ENCODE measurements at places on chromosomes 3 and 15.

DNA sequence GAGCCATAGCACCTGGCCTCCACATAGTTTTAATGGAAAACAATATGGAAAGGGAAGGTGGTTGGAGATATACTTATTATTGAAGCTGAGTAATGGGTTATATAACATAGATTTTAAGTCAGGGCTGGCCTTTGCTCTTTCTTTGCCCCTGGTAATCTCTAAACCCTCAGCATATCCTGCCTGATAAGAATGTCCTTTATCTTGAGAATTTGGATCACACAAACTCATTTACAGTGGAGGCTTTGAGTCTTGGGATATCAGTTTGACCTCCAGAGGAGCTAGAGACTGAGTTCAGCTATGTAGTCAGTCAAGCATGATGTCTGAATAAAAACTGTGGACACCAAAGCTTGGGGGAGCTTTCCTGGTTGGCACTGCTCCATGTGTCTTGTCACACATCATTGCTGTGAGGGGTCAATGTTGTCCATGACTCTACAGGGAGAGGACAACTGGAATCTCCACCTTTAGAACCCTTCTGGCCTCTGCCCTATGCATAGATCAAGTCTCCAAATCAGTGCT, 9.0 kb upstream of the C3orf33 start:
- DNase-seq: no peak

GRCh38 chr15:72197460-72198355, at the start of gene GRAMD2A:
GRAMD2A (minus strand) TSS chr15:72197787.
- DNase-seq: peak; percentile 45

DNA sequence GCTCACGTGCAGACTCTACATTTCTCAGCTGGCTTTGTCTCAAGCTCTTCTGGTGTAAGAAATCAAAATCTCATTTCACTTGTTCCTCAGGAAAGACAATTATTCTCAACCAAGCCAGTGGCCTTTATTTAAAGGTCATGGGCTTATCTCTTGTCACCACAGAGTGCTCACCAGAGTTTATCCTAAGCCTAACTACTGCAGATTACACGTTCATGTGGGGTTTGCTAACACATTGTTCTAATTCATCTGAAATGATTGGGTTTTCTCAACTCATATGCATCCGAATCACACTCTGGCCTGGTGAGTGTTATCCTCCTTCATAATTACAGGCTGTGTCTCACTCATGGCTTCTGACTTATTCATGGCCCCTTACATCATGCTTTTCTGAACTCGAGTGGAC, 83.3 kb upstream of the TSC22D2 start:
- no peak for DNase-seq

DNA sequence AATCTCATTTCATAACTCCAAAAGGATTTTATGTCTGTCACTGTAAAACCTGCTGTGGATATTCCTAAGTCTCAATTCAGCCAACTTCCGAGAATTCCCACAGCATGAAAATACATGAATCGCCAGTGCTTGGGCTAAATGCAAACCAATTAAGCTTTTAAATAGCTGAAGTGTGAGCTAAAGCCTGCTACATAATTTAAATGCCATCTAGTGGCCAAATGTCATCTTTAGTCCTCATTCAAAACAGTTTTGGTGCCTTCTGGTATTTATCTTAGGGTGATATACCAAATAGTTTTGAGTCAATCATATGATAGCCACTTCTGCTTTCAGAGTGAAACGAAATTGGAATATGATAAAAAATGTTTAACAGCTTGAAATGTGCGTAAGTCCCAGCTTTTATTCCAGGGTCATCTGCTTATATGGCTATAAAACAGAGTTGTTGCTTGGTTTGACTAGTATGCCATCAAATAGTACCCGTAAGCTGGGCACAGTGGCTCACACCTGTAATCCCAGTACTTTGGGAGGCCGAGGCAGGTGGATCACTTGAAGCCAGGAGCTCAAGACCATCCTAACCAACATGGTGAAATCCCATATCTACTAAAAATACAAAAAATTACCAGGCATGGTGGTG, 41.8 kb upstream of the CCNL1 start:
- no peak for DNase-seq

GRCh38 chr15:90529371-90530249, at the start of gene CRTC3:
CRTC3 (plus strand) TSS chr15:90529923; CDS start chr15:90530072, 149 bp downstream.
- DNase-seq: peak; percentile 75

- DNase-seq: no peak
These were observed 52.9 kb upstream of the ZDHHC23 start for GRCh38 chr3:113894927-113895326.

DNA sequence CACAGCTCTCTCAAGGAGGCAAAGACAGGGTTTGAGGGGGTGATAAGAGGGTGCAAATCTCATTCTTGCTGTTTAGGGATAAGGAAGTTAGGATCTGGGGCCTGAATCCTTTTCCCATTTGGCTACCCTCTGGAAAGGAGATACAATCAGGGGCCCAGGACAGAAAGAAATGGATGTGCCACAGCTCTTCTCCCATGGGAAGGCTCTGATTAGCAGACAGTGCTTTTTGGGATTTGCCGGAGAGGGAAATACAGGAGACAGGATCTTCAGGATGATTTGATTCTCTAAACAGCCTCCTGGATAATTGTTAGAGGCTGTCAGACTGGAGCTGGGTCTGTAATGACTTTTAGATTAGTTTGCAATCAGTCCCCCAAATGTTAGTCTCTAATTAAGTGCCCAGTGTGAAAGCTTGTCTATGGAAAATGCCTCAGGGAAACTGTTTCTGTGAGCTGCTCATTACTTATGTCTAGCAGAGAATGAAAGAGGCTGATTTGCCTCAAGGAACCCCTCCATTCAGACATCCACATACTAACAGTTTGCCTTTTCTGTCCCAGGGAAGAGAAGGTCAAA, 67.6 kb downstream of the COL6A5 start:
- DNase-seq: no peak

- no peak for DNase-seq
These were observed 52.0 kb downstream of the SNRK start for GRCh38 chr3:43338295-43338694.

DNA sequence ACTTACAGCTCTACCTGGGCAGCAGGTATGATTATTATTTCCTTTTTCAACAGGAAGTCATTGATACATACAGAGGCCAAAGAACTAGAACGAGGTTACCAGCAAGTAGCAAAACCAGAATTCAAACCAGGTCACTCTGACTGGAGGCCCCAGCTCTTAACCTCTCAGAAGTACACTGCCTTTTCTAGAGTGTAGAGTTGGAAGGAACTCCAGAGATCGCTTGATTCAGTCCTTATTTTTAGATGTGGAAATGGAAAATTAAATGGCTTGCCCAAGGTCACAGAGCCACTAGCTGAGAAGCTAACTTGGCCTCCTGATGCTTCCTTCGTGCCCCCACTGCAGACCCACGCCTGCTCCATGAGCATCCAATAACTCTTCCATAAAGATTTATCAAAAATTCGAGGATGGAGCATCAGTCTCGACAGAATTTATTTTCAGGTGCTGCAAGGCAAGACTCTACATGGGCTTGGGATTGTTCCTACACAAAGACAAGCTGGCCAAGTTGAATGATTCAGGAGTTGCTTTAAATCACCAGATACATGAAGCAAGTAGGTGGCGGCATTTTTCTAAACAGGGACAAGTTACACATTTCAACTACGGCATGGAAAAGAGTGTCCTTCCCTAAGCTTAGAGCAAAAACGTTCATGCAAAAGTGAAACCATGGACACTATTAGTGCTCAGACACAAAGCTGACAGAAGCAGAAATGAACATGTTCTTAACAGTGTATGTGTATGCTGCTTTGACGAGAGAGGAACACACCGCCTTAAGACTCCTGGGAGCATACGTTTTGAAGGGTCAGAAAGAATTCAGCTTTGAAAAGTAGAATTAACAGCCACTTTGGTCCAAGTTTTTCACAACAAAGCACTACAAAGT, 235.7 kb downstream of the THRB start:
- DNase-seq: no peak

GRCh38 chr15:26971271-26972018, 464 bp downstream of the GABRG3 start:
- no peak for DNase-seq

- no peak for DNase-seq
These were observed 3.4 kb downstream of the PLXNB1 start for GRCh38 chr3:48426401-48426909.

GRCh38 chr3:142863010-142863817, 25.7 kb downstream of the PCOLCE2 start:
- no peak for DNase-seq

- DNase-seq: peak; percentile 61
These were observed 150.5 kb downstream of the CFAP20DC start for GRCh38 chr3:58899159-58899952.

DNA sequence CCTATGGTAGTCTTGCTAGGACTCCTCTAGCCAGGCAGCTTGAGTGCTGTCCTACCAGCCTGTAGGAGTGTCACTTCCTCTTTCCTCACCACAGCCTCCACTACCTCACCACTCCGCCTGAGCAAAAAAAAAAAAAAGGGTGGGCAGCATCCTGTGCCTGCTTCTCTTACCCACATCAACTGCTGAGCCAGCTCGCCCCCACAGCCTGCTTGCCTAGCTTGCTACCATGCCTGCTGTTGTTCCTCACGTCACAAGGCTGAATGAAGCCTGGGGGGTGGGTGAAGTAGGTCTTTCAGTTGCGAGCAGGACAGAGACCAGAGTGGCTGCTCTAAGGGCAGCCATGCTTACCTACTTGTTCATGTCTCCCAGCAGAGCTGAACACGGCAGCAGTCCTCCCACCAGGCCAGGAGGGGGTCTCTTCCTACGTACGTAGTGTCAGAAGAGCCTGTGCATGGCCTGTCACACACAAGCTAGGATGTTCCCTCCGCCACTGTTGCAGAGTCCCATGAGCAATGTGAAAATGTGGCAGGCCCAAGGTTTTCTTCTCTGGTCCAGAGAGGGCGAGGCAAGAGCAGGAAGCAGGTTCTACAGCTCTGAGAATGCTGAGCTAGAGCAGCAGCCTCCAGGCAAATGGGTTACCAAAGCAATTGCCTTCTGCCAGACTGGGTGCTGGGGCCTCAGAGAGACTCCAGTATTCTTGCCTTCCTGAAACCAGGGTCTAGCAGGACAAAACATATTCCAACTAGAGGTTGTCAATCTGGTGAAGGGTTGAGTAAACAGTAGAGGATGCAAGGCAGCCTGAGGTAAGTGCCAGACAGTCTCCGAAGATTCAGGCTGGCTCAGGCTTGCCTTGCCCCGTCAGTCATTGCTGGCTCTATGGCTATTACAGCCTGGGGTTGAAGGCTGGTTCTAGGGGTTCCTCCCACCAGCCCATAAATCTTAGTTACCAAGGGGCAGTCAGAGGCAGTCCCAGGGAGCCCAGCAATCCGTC, 8.1 kb downstream of the PPM1M start:
- DNase-seq: peak; percentile 82

DNA sequence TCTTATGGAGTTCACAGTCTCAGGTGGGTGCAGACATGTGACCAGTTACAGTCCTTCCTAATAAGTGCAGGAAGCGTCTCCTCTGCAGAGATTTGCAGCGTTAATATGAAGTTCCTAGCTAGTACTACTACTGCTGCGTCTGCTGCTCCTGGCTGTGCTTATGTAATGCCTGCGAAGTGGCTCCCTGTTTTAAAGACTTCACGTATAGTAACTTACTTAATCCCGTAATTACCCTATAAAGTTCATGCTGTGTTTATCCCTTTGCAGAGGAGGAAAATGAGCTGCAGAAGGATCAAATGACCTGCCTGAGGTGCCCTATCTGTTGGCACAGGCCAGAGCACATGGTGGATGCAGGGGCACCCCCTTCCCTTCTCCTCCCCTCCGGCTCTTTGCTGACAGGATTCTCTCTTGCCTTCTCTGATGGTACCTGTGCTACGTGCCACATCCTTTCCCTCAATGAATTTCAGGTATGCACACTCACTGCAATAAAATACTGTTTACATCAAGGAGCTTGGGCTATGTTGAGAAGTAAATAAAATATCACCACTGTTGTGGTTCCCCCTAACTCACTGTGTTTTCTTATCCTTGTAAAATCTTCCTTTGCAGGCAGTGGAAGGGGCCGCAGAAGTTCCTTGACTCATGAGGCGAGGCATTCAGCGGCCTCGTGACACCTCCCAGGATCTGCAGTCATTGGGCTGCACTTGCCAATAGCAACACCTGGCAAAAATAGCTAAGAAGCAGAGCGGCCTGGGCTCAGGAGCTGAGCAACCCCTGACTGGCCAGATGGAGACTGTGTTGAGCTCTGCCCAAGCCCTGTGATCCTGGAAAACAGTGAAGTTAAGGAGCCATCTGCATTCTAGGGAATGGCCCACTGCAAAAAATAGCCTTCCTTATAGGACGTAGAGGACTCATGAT, 188.9 kb upstream of the ATP10A start:
- no peak for DNase-seq

DNA sequence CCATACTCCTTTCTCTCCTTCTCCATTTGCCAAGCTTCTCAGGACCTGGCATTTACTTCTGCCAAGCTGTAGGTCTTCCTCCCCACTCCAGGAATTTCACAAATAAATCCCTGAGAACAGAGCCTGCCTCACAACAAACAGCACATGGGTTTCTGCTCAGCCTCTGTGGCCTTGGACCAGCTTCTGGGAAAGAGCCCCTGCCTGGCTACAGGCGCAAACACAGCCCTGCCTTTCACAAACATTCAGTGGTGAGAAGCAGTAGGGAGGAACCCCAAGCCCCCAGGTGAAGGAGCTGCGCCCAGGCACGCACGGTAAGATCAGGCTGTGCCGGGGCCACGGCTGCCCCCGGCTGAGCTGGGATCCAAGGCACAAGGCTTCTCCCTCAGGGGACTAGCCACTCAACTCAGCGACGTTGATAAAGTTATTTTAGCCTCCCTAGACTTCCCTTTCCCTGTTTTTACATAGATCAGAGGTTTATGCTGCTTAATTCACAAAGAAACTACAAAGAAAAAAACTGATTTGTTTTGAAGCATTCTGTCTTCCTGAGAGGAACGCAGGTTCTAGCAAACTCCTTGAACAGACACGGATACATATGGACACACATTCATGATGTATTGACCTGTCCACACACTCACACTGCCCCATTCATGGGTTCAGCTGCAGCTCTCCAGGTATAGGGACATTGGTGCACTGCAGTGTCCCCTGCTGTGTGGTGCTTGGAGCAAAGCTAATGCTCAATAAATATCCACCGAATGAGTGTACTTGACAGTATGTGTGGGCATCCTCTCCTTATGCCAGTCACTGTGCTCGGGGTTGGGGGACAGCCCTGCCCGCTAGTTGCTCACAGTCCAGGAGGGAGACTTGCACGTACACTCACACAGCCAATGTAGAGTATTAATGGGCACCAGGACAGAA, 25.4 kb downstream of the HES1 start:
- DNase-seq: no peak

DNA sequence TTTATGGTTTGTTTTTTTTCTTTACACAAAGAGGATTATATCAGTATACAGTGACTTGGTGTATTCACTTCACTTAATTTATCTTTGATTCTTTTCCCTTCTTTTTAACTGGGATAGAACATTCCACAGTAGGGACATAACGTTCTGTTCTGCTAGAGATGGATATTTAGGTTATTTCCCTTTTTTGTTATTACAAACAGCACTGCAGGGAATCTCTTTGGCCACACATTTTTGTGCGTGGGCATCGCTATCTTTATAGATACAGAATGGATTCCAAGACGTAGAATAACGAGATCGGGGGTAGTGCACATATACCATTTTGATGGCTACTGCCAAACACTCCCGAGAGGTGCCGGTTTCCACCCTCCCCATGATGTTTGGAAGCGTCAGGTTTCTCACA, 44.8 kb downstream of the PXYLP1 start:
- DNase-seq: no peak

All from GM06990 (cell line).